NCI-H187 (cell line): ENCODE measurements at places on chromosomes 7 and 10.
A peak's percentile ranks its signal among the peaks of the same experiment; 100 is the strongest.

GRCh38 chr7:27172823-27173510 lies 1.2 kb downstream of the HOXA10 start:
- peak; percentile 70 for DNase-seq

DNA sequence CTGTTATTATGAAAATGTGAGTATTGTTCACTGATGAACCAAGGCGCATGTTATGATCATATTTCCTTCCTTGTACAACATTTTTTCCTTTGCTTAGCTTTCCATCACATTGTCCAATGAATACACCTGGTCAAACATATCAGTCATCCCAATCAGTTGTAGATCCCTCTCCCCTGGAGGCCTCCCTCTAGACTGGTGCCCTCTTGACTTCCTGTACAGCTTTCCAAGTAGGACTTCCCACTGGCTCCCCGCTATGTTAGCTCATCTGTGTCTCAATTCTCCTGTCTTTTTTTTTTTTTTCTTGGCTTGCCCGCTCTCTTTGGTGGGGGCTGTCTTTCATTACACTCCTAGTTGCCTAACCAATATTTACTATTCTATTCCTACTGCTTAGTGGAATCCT lies 214.2 kb upstream of the NPY start:
- no peak for DNase-seq

DNA sequence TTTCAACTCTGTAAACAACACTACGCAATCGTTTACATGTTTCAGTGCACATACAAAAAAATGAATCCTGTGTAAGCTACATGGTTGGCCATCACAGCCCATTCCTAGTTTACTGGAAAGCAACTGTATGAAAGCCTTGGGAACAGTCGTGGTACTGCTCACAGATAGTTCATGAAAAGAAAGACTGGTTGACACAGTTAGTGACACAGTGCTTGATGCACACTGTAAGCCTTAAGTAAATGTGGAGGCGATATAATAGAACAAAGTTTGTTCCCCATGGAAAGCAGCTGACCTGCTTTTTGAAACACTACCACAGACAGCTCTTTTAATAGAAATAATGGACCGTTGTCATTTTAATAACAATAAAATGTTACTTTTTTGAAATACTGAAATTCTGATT lies 5.1 kb downstream of the CACNA2D1 start:
- DNase-seq: no peak

GRCh38 chr10:12633776-12634620 lies 284.7 kb downstream of the CAMK1D start:
- no peak for DNase-seq

- DNase-seq: no peak
Measured at GRCh38 chr10:73956476-73957359, 41.2 kb upstream of the VCL start.

- no peak for DNase-seq
Measured at GRCh38 chr7:122691569-122692235, 7.2 kb downstream of the RNF133 start.
